ENCODE measurements at places on chromosomes 16 and 17.

DNA sequence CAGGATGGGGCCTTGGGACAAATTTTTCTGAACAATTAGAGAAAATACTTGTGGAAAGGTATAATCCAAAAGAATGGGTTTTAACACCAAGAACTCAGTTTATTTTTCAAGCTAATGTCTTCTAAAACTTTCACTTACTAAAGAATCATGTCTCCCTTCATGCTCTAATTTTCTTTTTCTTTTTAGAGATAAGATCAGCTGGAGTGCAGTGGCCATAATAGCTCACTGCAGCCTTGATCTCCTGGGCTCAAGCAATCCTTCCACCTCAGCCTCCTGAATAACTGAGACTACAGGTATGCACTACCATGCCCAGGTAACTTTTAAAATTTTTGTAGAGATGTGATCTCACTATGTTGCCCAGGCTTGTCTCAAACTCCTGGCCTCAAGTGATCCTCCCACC is 5.5 kb downstream of the OR4D1 start:
- no peak for DNase-seq

DNA sequence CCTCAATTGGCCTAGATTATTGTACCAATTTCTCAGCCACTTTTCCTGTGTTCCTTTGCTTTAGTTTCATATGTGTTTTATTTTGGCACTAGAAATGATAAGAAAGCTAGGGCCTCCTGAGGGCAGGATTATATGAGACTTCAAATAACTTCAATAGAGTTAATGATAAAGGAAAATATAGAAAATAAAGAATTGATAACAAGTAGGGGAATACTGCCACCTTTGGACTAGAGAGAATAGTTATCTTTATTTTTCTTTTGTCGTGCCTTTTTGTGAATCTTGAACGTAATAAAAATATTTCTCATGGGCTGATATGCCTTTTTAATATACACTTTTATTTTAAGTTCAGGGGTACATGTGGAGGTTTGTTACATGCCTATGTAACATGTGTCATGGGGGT is 29.3 kb upstream of the RBL2 start:
- DNase-seq: no peak

GRCh38 chr17:82236142-82236971 is 7.5 kb downstream of the SLC16A3 start:
- DNase-seq: no peak

- no peak for DNase-seq
Observed at GRCh38 chr16:57658878-57659674, 9.0 kb upstream of the ADGRG3 start.

DNA sequence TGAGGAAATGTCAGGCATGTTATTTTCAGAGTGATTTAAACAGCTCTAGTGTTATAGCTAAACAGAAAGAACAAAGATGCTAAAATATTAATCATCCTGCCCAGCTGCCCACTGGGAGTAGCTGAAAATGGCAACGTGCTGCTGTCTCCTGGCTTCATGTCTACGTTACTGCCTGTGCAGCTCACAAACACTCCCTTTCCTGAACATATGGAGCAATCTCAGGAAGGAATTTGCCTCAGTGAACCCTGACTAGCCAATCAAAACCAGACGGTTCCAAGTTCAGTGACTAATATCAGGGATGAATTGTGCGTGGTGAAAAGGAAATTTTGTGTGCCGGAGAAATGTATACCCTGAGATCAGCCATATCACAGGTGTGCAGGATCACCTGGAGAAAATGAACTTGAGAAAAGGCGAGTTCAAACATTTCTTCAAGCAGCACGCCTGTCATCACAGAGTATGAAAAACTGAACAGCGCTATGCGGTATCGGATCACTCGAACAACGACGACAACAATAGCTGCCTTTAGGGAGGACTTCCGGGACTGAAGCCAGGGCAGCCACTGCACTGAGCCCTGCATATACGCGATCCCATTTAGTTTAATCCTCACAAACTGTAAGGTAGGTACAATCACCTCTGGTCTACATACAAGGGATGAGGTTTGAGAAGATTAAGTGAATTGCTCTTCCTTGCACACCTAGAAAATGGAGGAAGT is 110.3 kb downstream of the STX8 start:
- DNase-seq: peak; percentile 19

- DNase-seq: peak; percentile 22
Observed at GRCh38 chr17:79400989-79401703, 209.7 kb downstream of the RBFOX3 start.

- DNase-seq: no peak
Observed at GRCh38 chr17:67751101-67752074, 33.7 kb downstream of the NOL11 start.

GRCh38 chr16:79874391-79874790 is 273.9 kb upstream of the MAF start:
- DNase-seq: peak; percentile 7

GRCh38 chr16:55301385-55302008 is 22.5 kb upstream of the IRX6 start:
- DNase-seq: peak; percentile 53

DNA sequence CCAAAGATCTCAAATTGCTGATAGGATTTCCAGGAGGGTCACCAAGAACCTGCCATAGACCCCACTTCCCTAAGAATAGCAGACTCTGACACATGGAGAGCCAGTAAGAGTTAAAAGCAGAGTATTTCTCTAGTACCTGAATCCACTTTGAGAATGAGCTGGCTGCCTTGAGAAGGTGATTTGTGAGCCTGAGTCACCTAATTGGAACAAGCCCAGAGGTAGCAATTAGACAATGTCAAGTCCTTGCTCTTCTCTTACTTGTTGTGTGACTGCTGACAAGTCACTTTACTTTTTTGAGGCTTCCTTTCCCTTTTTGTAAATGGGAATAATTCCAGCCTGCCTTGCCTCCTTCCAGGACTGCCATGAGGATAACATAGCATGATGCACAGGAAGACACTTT is 76.1 kb upstream of the ASIC2 start:
- DNase-seq: no peak

DNA sequence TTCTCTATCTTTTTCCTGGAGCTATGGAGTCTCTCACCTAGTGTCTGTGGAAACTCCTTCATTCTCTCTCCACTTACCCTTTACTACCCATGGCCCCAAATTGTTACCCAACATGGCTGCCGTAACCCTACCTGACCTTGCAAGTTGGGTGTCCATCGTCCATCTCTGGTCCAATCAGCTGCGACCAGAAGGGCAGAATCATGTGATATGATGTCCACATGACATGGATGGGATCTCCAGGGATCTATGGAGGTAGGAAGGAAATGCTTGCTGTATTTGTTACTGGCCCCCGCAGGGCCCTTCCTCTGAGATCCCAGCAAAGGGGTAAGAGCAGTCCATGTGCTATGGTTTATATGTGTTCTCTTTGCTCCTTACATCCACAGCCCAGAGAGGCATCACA is 8.0 kb upstream of the DRC7 start:
- no peak for DNase-seq

GRCh38 chr16:85969159-85969558 is 70.2 kb downstream of the IRF8 start:
- no peak for DNase-seq

- no peak for DNase-seq
Observed at GRCh38 chr16:81647527-81647926, 131.6 kb upstream of the PLCG2 start.

GRCh38 chr17:40382251-40382650 is 17.7 kb upstream of the GJD3 start:
- DNase-seq: no peak

DNA sequence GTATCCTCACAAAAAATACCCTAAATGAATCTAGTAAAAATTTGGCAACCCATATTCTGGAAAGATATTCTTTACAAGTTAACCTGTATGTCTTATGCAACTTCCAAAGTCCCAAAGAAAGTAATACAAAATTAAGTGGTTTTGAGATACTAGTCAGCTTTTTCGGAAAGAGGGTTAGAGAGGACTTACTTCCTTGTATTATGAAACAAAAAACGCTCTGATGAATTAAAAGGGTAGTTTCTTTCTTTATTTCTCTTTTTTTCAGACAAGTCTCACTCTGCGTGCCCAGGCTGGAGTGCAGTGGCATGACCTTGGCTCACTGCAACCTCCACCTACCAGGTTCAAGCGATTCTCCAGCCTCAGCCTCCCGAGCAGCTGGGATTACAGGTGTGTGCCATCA is 51.6 kb downstream of the KANSL1 start:
- DNase-seq: no peak

DNA sequence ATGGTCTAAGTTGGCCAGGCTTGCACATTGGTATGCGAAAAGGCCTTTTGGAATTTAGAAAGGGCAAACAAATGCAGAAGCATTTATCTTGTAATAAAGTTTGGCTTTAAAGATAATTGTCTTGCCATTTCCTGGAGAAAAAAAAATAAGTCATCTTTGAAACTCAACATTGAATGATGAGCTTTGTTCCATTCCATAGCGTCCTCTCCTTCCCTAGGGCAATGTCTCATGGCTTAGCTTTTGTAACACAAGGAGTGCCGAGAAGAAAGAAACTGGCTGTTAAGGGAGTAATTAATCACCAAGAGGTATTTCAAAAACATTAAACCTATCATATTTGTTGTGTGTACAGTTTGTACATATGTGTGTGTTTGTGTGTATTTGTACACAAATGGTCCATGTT is 372.3 kb downstream of the NPIPA8 start:
- no peak for DNase-seq
